ENCODE measurements at places on chromosomes 12 and 14. TPM values are rescaled to one million over a fixed set of nuclear protein-coding genes. Genes with fewer than 3 reads are reported as not detected.

DNA sequence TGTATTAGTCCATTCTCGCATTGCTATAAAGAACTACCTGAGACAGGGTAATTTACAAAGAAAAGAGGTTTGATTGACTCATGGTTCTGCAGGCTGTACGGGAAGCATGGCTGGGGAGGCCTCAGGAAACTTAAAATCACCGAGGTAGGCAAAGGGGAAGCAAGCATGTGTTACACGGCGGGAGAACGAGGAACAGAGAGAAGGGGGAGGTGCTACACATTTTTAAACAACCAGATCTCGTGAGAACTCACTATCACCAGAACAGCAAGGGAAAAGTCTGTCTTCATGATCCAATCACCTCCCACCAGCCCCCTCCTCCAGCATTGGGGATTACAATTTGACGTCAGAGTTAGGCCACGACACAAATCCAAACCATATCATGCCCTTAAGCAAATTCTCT lies 13.3 kb upstream of the MAX start:
- no peak overlapping the region for H3K4me3 ChIP-seq
- peak; percentile 29 for DNase-seq
- peaks cover 4% of the 10 kb centered on the region for H3K4me1 ChIP-seq
- peaks cover 4% of the 10 kb centered on the region for H3K27me3 ChIP-seq
- no peak overlapping the region for H3K27ac ChIP-seq
- no peaks in the 10 kb centered on the region for H3K36me3 ChIP-seq

DNA sequence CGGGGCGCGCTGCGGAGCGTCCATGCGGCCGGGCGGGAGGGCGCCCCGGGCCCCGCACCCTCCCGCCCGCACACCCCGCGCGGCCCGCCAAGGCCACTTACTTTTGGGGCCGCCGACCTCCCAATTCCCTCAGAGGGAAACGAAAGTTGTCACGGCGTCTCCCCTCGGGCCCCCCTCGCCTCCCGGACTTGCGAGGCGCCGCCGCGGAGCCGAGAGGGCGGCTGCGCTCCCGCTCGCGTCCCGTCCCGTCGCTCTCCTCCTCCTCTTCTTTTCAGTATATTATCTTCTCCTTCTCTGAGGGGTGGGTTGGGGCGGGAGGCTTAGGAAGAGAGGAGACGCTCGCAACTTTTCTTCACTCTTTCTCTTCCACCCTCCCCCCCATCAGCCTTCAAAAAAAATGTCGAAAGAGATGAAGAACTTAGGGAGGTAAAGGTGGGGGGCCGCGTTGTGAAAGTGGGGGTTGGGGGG lies 613 bp downstream of the DUSP16 start:
- peak overlapping the region; percentile 92 for H3K27ac ChIP-seq
- H3K4me3 ChIP-seq = peak overlapping the region; percentile 78
- peaks cover 24% of the 10 kb centered on the region for H3K36me3 ChIP-seq
- peak; percentile 49 for DNase-seq
- H3K27me3 ChIP-seq = no peaks in the 10 kb centered on the region

The PLEKHD1 gene
- total RNA-seq = 0.12 TPM

The EPYC gene
- not detected for total RNA-seq

GRCh38 chr14:99724196-99724891 lies 40.2 kb downstream of the CYP46A1 start:
- DNase-seq = peak; percentile 22
- no peak overlapping the region for H3K4me3 ChIP-seq
- H3K36me3 ChIP-seq = no peaks in the 10 kb centered on the region
- peaks cover 17% of the 10 kb centered on the region for H3K27me3 ChIP-seq
- no peaks in the 10 kb centered on the region for H3K4me1 ChIP-seq

DNA sequence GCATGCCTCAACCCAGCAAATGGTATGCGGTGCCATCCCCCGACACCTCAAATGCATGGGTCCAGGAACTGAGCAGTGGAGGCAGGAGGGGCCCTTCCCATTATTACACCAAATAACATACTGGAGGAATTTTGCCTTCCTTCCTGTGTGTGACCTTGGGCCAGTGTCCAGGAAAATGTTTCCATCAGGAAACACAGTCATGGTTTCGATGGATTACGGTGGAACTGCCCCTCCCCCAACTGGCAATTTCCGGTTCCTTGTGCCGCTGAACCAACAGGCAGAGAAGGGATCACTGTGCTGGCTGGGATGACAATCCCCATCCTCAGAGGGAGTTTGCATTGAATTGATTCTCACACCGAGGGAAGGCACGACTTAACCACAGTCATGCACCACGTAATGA lies 9.1 kb upstream of the CDC42BPB start:
- H3K27ac ChIP-seq = no peak overlapping the region
- H3K36me3 ChIP-seq = no peaks in the 10 kb centered on the region
- H3K4me1 ChIP-seq = no peaks in the 10 kb centered on the region
- peaks cover 26% of the 10 kb centered on the region for H3K27me3 ChIP-seq
- H3K4me3 ChIP-seq = no peak overlapping the region
- no peak for DNase-seq

GRCh38 chr14:45838597-45838996 lies 585.6 kb upstream of the MIS18BP1 start:
- no peak overlapping the region for H3K4me3 ChIP-seq
- no peak overlapping the region for H3K27ac ChIP-seq
- H3K27me3 ChIP-seq = no peaks in the 10 kb centered on the region
- H3K36me3 ChIP-seq = no peaks in the 10 kb centered on the region
- no peak for DNase-seq
- no peaks in the 10 kb centered on the region for H3K4me1 ChIP-seq

The ITGA7 gene
- 4.4 TPM for total RNA-seq

All from activated CD8-positive, alpha-beta memory T cell treated with anti-CD3 and anti-CD28 coated beads, Interleukin-2, amount 10 ng/mL, durations not matched to agents 7 days and 5 days (primary cell).